ENCODE measurements at places on chromosomes 4 and X. TPM values are rescaled to one million over a fixed set of nuclear protein-coding genes. Genes with fewer than 3 reads are reported as not detected.

SMIM31 gene
- total RNA-seq: not detected

TLR1 gene
- 0.49 TPM for total RNA-seq

PKD2 gene
- total RNA-seq: 31.0 TPM

BLOC1S4 gene
- total RNA-seq: 22.6 TPM

NDST3 gene
- 0.23 TPM for total RNA-seq

TASL gene
- total RNA-seq: not detected

CENPVL3 gene
- 0.08 TPM for total RNA-seq

SERPINA7 gene
- not detected for total RNA-seq

PPP2R2C gene
- total RNA-seq: 3.9 TPM

All from A375 (cell line).